ENCODE measurements at places on chromosomes 11 and 22.

GRCh38 chr22:31753005-31753633 lies 700 bp upstream of the DEPDC5 start:
- no peak for DNase-seq

DNA sequence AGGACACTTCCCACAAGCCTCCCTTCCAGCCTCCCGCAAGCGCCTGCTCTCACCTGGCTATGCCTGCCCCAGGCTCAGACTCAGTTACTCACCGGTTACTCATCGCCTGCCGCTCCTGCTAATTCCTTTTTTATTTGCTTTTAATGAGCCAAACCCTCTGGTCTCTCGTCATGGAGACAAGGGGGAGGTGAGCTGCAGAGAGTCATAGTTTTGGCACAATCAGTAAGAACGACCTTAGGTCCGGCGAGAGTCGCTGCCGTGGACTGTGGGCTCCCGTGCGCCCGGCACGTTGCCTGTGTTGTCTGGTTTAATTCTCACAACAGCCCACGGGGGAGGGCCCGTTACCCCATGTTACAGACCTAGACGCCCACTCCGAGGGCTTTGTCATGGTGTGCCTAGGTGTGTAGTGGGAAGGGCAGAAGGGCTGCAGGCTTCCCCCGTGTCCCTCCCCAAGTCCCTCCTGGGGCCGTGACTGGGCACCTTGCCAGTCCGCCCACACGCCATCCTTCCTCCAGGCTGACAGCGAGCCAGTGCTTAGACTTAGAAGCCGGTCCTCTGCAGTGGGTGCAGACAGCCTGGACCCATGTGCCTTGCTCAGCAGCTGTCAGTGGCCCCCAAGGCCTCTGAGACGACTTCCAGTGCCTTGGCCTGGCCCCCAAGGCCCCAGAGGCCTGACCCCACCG lies 42.2 kb downstream of the WNT7B start:
- peak; percentile 25 for DNase-seq

- no peak for DNase-seq
Observed at GRCh38 chr11:73734993-73735392, 25.9 kb downstream of the RAB6A start.

- no peak for DNase-seq
Observed at GRCh38 chr11:94650756-94651155, 83.6 kb downstream of the PIWIL4 start.

DNA sequence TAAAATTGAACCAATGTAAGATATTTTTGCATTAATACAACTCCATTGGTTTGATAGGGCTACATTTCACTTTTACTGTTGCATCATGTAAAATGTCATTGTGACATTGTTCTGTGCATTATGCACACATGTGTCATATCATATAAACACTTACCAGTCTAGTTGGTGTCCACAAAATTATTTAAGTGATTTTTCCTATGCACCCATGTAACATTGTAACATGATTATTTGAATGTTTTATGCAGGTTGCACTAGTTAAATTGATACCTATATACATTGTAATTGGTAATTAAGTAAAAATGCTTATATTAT lies 9.6 kb upstream of the BIRC3 start:
- no peak for DNase-seq

GRCh38 chr11:46729110-46730027 lies 10.4 kb downstream of the F2 start:
- no peak for DNase-seq

DNA sequence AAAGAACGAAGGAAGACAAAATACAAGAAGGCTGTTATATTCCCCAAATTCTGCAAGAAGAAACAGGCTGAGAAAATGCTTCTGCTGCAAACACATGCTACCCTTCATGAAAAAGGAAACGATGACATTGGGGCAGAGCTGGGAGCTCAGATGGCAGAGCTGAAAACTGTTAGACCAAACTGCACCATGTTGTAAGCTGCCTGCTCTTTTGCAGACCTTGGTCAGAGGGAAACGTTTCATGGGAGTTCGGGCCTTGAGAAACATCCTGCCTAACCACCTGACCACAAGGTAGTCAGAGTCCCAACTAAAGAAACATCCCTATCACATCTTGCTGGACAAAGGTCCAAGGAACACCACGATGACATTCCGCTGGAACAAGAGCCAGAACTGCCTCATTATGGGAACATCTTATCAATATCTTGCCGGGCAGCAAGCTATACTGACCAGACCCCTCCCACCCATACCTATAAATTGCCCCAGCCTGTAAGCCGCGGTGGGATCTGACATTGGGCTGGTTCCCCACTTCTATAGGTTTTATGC lies 110.7 kb upstream of the CTSC start:
- no peak for DNase-seq

DNA sequence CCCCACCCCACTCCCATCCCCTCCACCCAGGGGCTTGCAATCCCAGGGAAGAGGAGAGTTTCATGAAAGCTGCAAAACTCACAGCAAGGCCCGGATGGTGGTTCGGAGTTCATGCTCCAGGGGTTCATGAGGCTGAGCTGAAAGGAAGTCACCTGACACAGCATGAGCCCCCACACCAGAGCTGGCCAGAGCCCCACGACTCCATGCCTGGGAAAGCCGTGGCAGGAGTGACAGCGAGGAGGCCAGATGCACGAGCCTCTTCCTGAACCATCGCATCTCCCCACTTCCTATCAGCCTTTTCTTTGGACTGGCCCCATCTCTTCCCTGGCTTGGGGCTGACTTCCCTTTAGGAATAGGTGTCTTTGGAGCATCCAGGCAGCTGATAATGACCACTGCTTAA lies 105.8 kb downstream of the ABTB2 start:
- DNase-seq, result no peak

GRCh38 chr11:72724851-72725723 lies 27.1 kb downstream of the ARAP1 start:
- peak; percentile 66 for DNase-seq

GRCh38 chr11:3014057-3014938 lies 22.2 kb upstream of the NAP1L4 start:
- DNase-seq, result no peak

GRCh38 chr11:22797047-22797446 lies 32.6 kb downstream of the SVIP start:
- DNase-seq, result no peak

- no peak for DNase-seq
Observed at GRCh38 chr11:65293909-65294381, 20.7 kb upstream of the CDC42EP2 start.

- DNase-seq, result no peak
Observed at GRCh38 chr11:67674442-67674871, at the start of gene ALDH3B2. TSS of gene ALDH3B2 (minus strand) at chr11:67674623. CDS start at chr11:67666935, 7,688 bp downstream.

DNA sequence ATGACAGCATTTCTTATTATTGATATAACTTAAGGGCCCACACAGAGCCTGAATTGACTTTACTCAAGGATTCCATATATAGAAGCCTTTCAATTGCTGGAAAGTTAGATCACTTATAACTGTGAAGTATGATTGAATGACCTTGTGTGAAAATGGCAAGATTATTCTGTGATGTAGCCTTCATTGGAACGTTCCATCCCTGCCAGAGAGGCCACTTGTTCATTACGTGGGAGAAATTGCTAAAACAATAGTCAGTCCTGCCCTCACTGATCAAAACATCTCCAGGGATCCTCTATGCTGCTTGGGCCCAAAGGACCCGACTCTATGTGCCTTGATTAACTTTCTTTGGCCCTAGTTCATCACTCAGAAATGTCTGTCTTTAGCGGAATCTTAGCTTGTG lies 159.5 kb upstream of the BLID start:
- DNase-seq, result no peak

DNA sequence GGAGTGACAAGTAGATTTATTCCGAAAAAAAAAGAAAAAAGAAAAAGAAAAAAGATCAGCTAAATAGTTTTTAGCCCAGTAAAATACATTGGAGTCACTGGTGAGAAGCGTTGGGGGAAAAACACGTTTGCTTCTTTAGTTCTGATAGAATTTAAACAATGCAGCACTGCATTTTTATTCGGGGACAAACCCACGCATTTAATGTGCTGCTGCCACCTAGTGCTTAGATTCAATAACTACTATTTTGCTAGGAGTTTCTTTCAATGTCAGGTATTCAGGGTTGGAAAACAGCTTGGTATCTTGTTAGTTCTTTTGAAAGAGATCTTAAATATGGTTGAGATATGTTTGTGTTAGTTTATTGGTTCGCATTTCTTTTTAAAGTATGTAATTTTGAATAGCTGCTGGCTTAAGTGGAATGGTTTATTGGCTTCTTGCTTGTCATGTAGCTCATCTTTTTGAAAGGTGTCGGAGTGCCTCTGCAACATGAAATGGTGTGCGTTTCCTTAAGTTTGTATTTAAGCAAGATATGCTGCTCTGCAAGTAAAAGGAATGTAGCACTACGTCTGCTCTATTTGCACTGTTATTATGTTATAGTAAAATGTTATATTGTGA lies 41.9 kb downstream of the SVIP start:
- DNase-seq, result peak; percentile 55

GRCh38 chr11:75135021-75135650 lies 15.8 kb upstream of the SLCO2B1 start:
- no peak for DNase-seq

- DNase-seq, result no peak
Observed at GRCh38 chr11:79304599-79305212, 136.1 kb downstream of the TENM4 start.

- DNase-seq, result no peak
Observed at GRCh38 chr11:117380676-117381075, 53.0 kb downstream of the CEP164 start.

GRCh38 chr22:39013942-39014722 lies at the start of gene APOBEC3C:
TSS of gene APOBEC3C (plus strand) at chr22:39014257. CDS start at chr22:39014363, 106 bp downstream.
- DNase-seq, result no peak

- no peak for DNase-seq
Observed at GRCh38 chr11:11864803-11865202, 23.0 kb downstream of the USP47 start.

DNA sequence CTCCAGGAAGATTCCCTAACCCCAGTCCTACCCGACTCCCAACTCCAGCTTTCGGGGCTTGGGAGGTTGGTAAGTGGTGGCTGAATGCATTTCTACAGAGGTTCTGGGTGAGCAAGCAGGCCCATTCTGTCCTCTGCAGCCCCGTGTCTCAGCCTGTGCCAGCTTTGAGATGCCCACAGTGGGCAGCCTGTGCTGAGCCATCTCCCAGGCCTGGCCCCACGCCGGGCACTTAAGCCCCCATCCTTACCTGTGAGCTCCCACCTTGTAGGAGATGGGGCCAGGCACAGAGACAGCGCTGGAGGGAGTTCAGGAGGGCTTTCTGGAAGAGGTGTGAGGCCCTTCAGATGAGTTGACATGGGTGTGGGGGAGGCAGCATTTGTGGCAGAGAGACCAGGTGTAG lies 54.5 kb downstream of the ANO1 start:
- DNase-seq, result no peak

DNA sequence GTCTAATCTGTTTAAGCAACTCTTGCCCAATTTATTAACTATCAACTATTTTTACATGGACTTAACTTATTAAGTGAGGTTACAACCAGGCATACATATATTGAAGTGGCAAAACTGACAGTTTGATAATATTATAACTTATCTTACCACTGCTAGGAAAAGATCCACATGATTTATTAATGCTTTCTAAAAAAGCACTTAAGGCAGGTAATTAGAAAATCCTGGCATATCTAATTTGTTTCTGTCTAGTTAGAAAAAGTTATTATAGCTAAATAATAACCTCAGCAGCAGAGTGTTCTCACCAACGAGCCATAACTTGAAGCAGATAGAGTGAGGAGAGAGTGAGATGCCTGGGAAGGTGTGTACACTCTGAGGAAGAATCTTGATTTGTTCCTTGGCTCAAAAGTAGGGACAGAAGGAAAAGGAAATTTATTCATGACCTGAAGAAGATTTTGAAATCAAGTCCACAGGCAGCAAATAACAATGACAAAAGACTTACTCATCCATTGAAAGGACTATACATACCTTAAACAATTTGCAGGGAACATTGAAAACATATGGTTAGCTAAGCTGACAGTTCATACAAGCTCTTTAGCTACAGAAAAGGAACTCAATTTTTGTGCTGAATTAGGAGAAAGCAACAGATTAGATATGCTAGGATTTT lies 7.1 kb upstream of the MUC15 start:
- no peak for DNase-seq

DNA sequence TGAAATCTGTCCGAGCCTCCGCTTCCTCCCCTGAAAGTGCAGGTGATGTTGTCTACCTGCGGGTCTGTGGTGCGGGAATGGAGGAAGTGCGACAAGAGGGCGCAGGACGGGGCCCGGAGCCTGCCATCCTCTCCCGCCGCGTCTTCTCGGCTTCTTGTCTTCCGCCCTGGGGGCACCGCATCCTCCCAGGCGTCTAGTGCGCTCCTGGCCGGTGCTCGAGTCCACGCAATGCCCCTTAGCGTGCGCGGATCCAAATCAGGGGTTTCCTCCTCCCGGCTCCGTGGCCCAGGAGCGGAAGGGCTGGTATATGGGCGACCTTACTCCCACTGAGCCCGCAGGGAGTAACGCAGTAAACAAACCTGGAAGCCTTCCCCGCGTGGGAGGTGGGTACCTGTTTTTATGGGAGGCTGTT lies 405 bp downstream of the SFI1 start:
- no peak for DNase-seq

GRCh38 chr11:1221848-1222311 lies 986 bp upstream of the MUC5B start:
- no peak for DNase-seq

DNA sequence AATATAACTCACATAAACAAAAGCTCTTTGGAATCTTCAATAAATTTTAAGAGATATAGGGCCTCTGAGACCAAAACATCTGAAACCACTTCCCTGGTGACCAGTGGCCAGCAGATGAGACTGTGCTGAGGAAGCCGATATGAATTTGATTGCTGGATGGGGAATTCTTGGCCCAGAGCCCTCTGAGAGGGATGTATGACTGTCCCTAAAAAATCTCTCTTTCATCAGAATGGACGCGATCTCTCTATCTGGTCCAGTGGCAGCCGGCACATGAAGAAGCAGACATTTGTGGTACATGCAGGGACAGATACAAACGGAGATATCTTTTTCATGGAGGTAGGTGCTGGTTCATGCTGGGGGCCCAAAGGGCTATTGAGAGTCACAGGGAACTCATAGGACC lies 37.5 kb downstream of the MYBPC3 start:
- no peak for DNase-seq

Data from NCI-H2081 (cell line).